Hindlimb muscle (tissue), 1 donor: ENCODE measurements at places on chromosomes 7 and 10.

GRCh38 chr10:18020523-18020922 is 68.8 kb downstream of the SLC39A12 start:
- no peak for DNase-seq

DNA sequence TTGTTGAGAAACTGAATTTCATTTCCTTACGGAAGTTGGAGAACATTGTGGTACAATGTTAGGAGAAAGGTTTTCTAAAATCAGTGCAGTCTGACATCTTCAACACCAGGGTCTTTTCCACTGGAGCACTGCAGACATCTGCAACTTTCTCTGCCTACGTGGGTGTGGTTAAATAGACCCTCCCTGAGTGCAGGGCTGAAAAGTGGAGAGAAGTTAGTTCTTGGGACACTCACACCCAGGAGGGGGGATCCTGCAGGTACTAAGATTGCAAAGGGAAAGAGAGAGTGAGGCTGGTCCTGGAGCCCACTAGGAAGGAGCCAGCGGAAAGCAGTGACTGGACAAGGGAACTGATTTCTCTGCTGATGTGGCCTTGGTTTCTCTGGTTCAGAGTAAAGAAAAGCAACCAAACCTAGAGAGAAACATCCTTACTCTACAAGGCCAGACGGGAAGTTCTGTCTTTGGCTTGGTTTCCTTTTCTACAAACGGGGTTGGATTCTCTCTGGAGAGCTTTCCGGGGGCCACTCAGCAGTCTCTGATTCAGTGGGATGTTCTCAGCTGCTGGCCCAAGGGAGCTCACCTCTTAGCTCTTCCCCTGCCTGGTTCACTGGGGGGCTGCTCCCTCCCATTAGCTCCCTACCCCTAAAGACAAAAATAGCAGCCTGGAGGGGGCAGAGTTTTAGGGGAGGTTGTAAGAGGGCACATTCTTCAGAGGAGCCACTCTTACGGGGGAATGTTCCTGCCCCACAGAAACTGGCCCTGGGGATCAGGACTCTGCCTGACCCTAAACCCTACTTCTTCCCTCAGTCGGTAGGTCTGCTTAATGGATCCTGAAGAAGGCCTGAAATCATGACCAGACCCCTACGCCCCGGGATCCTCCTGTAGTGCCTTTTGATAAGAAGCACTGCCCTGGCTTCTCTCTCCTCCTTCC is 2.7 kb downstream of the UPP1 start:
- no peak for DNase-seq

DNA sequence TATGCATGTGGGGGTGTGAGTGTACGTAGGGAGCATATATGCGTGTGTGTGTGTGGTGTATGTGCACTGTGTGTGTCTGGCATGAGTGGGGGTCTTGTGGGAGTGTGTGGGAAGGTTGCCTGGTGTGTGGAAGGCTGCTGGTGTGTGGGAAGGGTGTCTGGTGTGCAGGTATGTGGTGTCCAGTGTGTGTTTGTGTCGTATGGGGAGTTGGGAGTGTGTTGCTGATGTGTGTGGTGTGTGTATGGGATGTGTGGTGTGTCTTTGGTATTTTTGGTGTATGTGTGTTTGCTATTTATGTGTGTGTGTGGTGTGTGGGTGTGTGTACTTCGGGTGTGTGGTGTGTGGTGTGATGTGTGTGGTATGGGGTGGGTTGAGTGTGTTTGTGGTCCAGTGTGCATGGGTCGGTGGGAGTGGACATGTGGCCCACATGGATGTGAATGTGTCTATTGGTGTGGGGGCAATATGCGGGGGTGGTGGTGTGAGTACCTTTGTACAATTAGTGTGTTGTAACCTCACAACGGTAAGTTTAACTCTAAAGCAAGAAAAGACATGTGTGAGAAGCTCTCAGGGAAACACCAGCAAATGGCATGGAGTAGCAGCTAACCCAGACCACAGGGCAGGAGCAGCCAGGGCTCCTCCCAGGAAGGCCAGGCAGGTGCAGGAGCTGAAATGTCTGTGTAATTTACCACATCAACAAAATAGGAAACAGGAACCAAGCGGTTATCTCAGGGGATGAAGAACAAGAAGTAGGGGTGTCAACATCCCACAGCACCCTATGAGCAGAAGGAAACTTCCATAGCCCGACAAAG is 11.9 kb downstream of the ANTXRL start:
- no peak for DNase-seq

- no peak for DNase-seq
These were observed 31.5 kb downstream of the BTAF1 start for GRCh38 chr10:91955114-91955513.

GRCh38 chr10:130337696-130338635 is 201.8 kb downstream of the GLRX3 start:
- DNase-seq = no peak

GRCh38 chr10:86521678-86522509 is at the start of gene WAPL:
Gene WAPL, minus strand, starts transcription at chr10:86521792. Its CDS starts 3,723 bp downstream, at chr10:86518069.
- peak; percentile 98 for DNase-seq

DNA sequence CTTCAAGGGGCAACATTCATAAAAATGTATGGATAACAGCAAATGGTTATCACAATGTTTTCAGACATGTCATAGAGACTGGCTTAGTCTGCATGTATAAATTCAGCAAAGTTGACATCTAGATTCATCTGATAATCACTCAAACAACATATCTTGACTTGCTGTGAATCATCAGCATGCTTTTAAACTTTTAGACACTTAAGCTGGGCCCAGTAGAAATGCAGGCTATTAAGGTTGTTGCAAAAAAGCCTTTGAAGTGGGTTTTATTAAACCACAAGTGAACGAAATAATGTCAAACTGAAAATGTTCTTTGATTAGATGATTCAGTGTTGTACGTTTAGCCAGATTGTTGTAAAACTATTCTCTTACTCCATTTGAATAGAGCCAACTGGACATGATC is 759.6 kb downstream of the NXPH1 start:
- no peak for DNase-seq

DNA sequence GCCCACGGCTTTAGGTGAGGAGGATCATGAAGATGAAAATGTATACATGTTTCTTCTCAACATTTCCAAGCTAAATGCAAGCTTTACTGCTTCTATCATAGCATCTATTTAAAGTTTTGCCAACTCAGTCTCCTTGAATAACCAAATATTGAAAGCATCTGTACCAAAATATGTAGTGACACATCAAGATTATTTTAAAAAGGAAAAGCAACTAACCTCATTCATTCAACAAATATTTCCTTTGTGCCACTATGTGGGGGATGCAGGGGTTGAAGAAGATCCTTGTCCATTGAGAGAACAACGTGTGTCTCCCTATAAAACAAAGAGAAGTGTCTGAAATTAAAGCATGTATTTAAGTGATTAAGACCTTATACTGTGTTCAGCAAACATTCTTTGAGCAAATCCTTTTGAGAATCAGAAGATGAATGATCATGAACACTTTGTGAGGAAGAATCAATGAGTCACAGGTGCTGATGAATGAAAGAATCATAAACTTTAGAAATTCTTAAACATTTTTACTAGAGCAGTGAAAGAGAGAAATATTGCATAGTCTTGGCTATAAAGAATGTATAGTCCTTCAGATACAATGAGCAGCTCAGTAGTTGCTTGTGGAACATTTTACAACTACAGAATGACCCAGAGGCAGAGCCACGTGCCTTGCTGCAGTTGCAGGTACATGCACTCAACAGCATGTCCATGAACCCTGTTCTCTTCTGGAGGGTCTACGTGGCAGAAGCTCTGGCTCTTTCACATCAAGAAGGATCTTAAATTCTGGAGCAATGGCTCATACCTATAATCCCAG is 13.9 kb downstream of the TAS2R60 start:
- no peak for DNase-seq

DNA sequence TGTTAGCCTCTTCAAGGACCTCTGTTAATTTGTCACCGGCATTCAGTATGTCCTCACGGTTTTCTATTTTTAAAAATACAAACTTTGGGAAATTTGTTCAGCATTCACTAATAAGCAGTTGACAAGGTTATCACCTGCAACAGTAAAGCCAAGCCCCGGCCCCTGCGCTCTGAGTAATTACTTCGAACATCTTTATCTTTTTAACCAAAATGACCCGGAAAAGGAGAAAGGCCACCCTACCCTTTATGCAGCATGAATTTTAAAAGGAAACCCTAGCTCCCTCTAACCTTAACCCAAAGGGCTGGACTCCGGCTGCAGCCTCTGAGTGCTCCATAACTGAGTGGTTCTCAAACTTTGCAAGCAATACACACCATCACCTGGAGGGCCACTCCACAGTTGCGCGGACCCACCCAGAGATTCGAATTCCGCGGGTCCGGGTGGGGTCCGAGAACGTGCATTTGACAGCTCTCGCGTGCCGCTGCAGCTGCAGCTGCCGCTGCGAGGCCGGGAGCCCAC is 940 bp downstream of the NSMCE4A start:
- DNase-seq = peak; percentile 13

GRCh38 chr7:113945018-113945938 is 26.5 kb upstream of the PPP1R3A start:
- no peak for DNase-seq

DNA sequence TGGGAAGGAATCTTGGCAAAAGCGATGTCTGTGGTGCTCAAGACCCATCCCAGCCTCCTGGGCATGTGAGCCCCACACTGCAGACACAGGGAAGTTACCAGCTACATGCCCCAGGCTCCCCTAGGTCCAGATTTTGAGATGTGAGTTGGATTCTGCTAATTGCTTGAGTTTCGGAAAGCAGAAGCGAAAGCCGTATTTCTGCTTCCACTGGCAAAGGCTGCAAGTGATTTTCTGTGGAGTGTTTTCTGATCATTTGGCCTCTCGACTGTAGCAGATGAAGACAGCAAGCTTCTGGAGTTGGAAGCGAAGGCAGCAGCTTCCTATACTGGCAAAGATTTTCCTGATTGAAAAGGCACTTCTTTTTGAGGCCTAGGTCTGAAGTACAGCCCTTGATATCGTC is 29.6 kb downstream of the ANKRD16 start:
- no peak for DNase-seq

GRCh38 chr7:4792537-4793126 is 17.2 kb downstream of the AP5Z1 start:
- DNase-seq = no peak

- DNase-seq = no peak
These were observed 143.0 kb downstream of the PLXNA4 start for GRCh38 chr7:132433301-132433700.

DNA sequence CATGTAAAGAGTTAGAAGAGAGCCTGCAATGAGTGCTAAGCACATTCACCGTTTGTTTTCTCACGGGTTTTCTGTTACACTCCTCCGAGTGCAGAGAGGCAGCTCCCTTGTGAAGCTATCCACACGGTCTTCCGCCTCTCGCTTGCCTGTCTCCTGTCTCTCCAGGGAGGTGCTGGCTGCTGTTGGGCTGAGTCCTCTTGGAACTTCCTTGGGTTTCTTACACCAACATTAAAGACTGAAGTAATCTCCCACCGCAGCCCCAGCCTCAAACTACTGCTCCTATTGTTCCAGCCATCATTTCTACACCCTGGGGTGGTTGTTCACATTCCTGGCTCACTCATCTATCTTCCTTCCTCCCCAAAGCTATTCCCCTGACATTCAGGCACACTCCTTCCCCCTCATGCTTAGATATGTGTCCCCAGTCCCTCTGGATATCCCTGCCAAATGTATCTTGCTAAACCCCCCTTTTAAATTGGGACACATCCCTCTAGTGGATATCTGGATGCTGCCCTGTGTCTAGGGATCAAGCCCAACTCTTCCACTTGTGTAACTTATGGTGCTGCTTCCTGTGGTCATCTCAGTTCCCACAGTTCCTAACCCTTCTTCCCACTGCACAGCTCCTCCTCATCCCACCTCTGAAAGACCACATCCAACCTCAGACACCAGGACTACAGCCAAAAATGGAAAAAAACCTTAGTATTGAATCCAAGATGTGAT is 14.1 kb downstream of the ESYT2 start:
- DNase-seq = no peak

DNA sequence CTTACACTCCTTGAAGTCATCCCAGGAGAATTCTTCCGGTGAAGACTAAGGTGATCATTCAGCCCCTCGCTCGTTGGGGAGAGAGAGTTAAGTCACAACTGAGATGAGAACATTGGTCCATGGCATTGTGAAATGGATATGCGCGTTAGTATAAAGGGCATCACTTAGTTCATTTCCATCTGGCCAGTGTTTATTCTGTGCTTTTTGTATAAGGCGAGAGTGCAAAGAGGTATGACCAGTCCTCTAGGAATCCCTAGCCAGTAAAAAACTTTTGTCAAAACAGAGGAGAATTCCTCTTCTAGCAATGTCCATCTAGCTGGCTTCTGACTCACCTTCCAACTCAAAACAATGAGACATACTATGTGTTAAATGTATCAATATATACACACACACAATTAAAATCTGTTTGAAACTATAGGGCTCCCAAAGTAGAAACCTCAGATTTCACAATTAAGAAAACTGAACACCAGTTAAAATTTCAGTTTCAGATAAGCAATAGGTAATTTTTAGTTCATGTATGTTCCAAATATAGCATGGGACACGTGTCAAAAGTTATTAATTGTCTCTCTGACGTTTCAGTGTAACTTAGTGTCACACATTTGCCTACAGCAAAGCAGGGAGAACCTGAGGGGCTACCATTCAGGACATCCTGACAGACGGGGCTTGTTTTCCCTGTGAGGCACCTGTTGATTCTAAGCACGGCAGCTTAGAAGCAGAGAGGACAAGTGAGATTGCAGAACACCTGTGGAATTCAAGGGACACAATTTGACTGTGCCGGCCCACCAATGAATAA is 158.9 kb downstream of the KLF6 start:
- DNase-seq = no peak
